ENCODE measurements at places on chromosomes 7 and 10. TPM values are rescaled to one million over a fixed set of nuclear protein-coding genes. Genes with fewer than 3 reads are reported as not detected.

The LRRC27 gene
- total RNA-seq = 13.9 TPM

The CD36 gene
- total RNA-seq = 2.6 TPM

The TAF6 gene
- total RNA-seq = 61.4 TPM

The ZKSCAN1 gene
- 33.1 TPM for total RNA-seq

The BTBD16 gene
- total RNA-seq = not detected

The CTAGE4 gene
- not detected for total RNA-seq

The TMEM273 gene
- not detected for total RNA-seq

The ADRA2A gene
- 2.0 TPM for total RNA-seq

The RAPGEF5 gene
- total RNA-seq = 0.75 TPM

The TMEM139 gene
- under 0.01 TPM for total RNA-seq

Data from uterine smooth muscle cell (primary cell).